Activated CD4-positive, alpha-beta memory T cell treated with anti-CD3 and anti-CD28 coated beads for 36 hours (primary cell): ENCODE measurements at places on chromosomes 11 and 22. TPM values are rescaled to one million over a fixed set of nuclear protein-coding genes. Genes with fewer than 3 reads are reported as not detected.

MYO18B gene
- total RNA-seq: 0.29 TPM

SHANK3 gene
- 0.07 TPM for total RNA-seq

CDKN1C gene
- total RNA-seq: 0.69 TPM

KCTD14 gene
- not detected for total RNA-seq
